ENCODE measurements at places on chromosomes 4 and X.
A peak's percentile ranks its signal among the peaks of the same experiment; 100 is the strongest.

DNA sequence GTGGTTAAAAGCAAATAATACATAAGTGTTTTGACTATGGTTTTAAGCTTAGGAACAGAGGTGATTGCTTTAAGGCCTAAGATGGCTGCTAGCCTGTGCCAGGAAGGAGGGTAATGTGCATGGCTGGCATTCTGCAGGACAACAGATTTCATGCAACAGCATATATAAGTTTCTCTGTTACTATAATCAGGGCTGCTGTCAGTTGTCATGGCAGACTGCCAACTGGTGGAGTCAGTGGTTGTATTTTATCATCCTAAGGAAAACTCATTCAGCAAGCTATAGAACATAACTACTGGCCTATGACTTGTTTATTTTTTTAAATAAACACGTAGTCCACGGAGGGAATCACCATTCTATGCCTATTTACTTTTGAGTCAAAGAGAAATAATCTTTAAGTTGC lies 77.7 kb upstream of the DCAF8L1 start:
- DNase-seq, result peak; percentile 4

- no peak for DNase-seq
These were observed 50.9 kb upstream of the PRDX4 start for GRCh38 chrX:23616361-23616760.

- no peak for DNase-seq
These were observed 20.5 kb upstream of the AFAP1 start for GRCh38 chr4:7960017-7960789.

DNA sequence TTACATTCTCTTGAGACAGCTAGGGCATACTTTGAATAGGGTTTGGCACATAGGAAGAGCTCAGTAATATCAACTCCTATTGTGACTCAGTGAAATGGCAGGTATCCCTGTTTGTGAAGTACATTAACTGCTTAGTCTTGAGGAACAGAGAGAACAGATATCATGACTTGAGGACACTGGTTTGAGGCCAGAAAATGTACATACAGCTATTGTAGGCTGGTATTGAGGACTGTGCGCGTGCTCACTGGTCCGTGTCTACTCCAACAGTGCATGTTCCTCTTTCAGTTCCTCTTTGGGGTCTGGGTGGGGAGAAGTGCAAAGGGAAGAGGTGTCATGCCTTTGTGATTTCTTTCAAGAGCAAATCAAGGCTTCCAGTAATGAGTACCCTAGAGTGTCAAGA lies 34.6 kb upstream of the TBC1D9 start:
- no peak for DNase-seq

- no peak for DNase-seq
These were observed 38.5 kb upstream of the TAPT1 start for GRCh38 chr4:16264798-16265197.

GRCh38 chr4:149264093-149264733 lies 551.4 kb downstream of the IQCM start:
- peak; percentile 34 for DNase-seq

GRCh38 chr4:183286590-183287308 lies 33.3 kb downstream of the CLDN22 start:
- DNase-seq, result no peak

GRCh38 chr4:88734403-88734949 lies 36.8 kb upstream of the NAP1L5 start:
- no peak for DNase-seq

DNA sequence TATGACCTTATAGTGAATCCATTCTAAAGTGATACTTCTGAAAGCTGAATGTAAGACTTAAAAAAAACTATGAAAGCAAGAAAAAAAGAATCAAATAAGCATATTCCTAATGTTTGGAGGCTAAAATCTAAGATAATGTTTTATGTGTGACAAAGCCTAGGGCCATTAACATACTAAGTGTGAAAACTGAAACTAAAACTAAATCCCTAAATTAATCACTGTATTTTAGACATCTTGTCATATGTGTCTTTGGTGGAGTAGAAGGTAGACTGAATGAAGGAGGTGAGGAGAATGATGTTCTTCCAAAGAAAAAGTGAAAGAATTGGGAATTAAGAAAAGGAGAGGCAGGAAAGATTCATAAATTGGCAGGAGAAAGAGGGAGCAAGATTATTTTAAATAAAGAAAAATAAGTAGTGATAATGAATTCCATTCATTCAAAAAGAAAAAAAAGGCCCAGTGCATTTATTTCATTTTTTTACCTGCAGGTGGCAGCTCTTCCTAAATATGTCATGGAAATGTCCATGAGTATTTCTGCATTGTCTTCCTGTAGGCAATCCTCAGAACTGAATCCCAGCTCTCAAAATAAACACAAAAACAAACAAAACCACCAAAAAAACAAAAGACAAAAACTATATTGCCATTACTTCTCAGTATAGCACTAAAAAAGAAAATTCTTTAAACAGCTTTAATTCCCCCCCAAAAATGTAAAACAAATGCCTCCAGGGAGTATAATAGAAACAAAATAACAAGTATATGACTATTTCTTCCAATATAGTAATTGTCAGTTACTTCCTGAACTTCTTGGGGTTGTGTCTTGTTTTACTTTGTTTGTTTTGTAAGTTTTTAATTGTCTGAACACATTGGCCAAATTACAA lies 17.0 kb upstream of the AP1AR start:
- DNase-seq, result no peak

- no peak for DNase-seq
These were observed 327.5 kb upstream of the FRG1 start for GRCh38 chr4:189613207-189613606.

DNA sequence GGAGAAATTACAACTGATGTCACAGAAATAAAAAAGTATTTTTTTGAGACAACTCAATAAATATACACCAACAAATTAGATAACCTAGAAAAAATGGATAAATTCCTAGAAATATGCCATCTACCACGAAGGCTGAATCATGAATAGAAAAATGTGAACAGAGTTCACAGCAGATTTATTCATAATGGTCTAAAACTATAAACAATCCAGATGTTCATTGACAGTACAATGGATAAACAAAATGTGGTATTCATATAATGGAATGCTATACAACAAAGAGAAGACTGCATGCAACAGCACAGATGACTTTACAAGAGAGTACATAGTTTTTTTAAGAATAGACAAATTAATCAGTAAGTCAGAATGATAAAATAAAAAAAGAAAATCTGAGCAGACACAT lies 55.2 kb downstream of the CLOCK start:
- DNase-seq, result no peak

- no peak for DNase-seq
These were observed 76.0 kb downstream of the SPIN4 start for GRCh38 chrX:63275127-63275526.

- no peak for DNase-seq
These were observed 3.0 kb upstream of the ARMCX4 start for GRCh38 chrX:101482296-101482695.

- no peak for DNase-seq
These were observed 848 bp downstream of the RAB9A start for GRCh38 chrX:13689741-13690211.

- no peak for DNase-seq
These were observed 242.5 kb upstream of the PRPS2 start for GRCh38 chrX:12548746-12549145.

DNA sequence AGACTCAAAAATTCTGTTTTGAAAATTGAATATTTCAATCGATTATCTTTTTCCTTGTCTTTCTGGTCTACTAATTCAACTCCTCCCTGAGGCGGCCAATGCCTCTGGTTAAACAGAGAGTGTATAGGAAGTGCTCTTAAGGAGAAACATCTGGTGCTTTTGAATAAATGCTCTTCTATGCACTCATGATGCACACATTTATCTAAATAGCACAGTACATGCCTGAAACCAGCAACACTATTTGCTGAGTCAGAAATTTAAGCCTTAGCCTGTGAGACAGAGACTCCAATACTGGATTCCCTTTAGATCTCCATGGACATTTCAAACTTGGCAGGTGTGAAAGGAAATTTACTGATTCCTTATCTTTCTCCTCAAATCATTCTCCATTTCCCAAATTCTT lies 118.6 kb downstream of the SLIT2 start:
- DNase-seq, result no peak

- no peak for DNase-seq
These were observed 220.3 kb downstream of the PTTG2 start for GRCh38 chr4:38180456-38180855.

- no peak for DNase-seq
These were observed 99.6 kb upstream of the FGF16 start for GRCh38 chrX:77347572-77347971.

DNA sequence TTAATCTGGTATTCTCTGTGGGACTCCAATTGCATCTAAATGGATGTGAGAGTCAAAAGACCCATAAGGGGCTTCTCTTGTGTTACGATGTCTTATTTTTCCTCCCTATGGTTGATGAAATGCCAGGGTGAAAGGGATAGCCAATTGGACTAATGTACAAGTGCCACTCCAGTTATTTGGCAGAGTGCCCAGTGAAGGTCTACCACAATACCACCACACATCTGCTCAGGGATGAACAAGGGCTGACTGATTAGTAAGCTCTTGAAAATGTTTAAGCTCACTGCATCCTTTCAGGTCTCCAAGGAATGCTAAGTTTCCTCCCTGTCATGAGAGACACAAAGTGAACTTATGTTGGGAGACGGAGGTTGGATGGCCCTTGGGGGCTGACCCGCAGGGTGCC lies 57.8 kb downstream of the HEPH start:
- DNase-seq, result no peak

GRCh38 chr4:33592701-33593100 lies 2651.6 kb downstream of the ARAP2 start:
- DNase-seq, result no peak

- DNase-seq, result no peak
These were observed 219.0 kb downstream of the PALLD start for GRCh38 chr4:168715896-168716295.

DNA sequence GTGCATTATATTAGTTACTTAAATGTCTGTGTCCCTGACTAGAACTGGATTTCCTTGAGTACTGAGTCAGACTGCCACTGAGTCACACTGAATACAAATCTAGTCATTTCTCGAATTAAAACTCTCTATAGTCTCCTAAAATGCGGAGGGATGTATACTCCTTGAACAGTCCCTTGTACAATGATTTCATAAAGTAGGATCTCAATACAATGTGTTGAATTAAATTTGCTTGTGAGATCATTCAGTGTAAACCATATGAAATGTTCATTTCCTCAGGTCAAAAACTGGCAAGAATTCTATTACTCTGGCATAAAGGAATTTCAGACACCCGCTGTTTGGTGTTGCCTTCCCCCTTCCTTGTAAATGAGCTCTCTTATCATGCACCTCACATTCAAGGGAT lies 17.5 kb upstream of the FAM241A start:
- no peak for DNase-seq

DNA sequence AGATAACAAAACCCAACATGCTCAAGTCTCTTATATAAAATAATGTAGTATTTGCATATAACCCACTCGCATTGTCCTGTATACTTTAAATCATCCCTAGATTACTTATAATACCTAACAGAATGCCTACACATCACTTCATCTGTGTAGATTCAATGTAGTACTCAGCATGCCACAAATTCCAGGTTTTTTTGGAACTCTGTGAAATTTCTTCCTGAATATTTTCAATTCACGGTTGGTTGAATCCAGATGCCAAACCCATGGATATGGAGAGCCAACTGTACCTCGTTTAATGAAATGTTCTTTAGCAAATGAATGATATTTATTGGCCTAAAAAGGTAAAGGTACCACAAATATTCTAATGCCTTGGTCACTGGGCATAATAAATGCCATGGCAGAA lies 24.8 kb downstream of the CCNI start:
- no peak for DNase-seq

DNA sequence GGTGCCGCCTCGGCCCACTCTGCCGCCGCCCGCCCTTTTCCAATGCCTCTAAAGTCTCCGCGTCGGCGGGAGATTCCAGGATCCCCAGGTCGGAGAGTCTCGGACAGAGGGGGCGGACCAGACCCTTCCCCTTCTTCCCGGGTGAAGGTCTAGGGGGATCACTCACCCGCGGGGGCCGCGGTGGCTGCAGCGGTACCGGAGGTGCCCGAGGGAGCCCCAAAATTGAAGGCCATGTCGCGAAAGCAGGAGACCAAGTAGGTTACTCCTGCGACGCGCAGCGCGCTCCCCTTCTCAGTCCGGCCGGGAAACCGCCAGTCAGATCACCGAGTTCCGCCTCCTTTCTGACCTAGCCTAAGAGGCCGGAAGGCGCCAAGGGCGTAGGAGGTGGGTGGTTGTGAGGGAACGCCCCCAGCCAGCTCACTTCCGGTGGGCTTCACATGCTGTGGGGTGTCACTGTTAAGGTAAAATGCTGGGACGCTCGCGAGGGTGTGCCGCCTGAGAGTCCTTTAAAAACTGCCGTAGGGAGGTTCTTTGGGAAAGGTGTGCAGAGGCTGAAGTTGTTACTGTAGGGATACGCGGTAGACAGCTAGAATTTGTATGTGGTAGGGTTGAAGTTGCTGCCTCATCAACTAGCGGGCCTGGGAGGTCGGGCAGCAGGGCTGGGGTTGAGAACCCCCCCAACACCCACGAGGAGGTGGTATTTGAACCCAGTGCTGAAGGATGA lies at the start of gene NUP54:
NUP54 (minus strand) TSS at position 256 of the 724 bp plus-strand sequence; CDS start at position 233, 23 bp downstream.
- peak; percentile 92 for DNase-seq

DNA sequence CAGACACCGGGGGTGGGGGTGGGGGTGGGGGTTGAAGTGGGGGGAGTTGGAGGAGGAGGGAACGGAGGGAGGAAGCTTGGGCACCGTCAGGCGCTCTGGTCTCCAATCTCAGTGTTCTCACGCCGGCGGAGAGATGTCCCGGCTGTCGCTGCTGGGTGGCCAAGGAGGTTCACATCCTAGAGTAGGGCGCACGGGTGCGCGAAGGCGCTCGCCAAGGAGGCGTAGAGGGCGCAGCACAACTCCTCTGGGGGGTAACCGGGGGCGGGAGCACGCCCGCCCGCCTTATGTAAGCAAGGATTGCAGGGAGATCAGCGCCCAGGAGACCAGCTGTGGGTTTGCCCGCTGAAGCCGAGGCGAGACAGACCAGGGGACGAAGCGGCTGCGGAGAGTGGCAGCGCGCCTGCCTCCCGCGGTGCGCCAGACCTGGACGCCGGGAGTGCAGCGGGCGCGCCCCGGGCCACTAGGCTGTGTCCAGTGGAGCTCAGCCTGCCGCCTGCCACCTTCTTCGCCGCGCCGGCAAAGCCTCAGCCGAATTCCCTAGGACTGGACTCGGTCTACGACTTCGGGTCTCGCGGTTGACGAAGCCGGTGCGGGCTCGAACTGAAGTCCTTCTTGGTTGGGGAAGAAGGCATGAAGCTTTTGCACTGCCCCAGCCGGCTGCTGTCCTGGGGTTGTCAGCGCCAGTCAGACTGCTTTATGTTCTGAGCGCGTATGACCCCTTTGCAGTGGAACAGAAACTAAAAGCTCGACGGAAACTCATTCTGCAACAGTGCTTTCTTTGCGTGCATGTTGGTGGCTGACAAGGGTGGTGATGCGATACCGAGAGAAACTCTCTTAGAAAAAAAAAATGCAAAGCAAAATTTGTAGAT lies 707 bp upstream of the UNC5C start:
- DNase-seq, result no peak

DNA sequence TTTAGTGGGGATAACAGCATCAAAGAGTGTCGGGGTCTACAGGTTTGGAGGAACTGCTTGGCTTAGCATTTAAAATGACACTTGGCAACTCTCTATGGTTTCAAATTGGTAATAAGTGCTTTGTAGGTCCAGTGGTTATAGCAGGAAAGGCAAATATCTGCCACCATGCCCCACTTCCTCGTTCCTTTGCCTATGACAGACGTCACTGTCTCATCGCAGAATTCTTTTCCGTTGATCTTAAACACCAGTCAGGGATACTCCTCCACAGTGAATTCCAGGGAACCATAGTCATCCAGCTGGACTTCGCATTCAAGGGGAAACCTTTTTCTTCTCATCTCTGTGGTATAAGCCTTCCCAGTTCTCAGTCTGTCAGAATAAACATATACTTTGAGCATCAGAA lies 319.1 kb downstream of the GPAT3 start:
- no peak for DNase-seq
